RPMI7951 (cell line): ENCODE measurements at places on chromosomes 7 and 10. TPM values are rescaled to one million over a fixed set of nuclear protein-coding genes. Genes with fewer than 3 reads are reported as not detected.

FAM13C gene
- 3.4 and 4.1 TPM in 2 replicates for total RNA-seq

PWWP2B gene
- total RNA-seq = 4.7 and 5.2 TPM in 2 replicates

TRIL gene
- 6.4 and 7.1 TPM in 2 replicates for total RNA-seq

AGBL3 gene
- 0.98 and 3.5 TPM in 2 replicates for total RNA-seq

CCDC6 gene
- 11.4 and 13.2 TPM in 2 replicates for total RNA-seq

CYP3A7 gene
- not detected in 2 replicates for total RNA-seq

ABLIM1 gene
- total RNA-seq = 0.20 and 0.24 TPM in 2 replicates

EVX1 gene
- not detected in 2 replicates for total RNA-seq

BMPER gene
- 3.0 and 7.2 TPM in 2 replicates for total RNA-seq

- peak; percentile 85 for DNase-seq
Observed at GRCh38 chr7:130350945-130351790, 6.6 kb downstream of the CPA5 start.

GRCh38 chr7:36916116-36916515 lies 191.8 kb upstream of the AOAH start:
- no peak for DNase-seq

GRCh38 chr7:13179775-13180523 lies 492.5 kb downstream of the ARL4A start:
- peak; percentile 6 for DNase-seq

GRCh38 chr10:93337309-93337721 lies 144.8 kb downstream of the MYOF start:
- DNase-seq = no peak

DNA sequence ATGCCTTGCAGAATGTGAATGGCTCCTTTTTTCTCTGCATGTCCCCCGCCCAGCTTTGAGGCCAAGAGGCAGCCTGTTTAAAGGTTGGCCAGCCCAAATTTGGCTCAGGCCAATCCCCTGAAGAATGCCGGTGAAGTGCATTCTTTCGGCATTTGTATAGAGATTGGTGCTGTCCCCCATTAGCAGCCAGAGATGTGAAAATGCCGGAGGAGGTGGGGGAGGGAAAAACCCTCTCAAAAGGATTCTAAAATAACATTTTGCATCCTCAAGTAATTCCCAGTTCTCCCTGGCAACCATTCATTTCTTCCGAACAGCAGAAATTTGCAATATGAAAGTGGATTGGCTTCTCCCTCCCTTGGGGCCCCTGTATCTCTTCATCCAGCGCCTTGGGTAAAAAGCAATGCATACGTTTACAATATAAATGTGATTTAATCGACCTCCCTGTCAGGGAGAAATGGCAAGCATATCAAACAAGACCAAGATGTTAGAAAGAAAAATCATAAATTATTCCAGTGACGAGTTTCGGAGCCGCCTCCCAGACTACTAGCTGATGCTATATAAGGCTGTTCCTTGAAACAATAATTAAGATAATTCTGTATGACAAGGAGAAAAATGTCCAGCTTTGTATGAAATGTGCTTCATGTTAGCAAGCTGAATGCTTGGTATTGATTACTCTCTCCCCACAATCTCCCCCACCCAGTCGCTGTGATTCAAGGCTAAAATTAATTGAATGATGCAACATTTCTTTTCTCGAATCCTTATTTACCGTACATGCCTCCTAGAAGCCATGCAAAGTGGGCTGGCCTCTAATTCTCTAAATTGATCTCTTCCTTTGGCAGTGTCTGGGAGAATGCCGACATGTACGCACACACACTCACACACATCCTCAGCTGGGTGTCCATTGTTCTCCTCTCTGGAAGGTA lies 323.7 kb downstream of the RPS24 start:
- DNase-seq = peak; percentile 32

DNA sequence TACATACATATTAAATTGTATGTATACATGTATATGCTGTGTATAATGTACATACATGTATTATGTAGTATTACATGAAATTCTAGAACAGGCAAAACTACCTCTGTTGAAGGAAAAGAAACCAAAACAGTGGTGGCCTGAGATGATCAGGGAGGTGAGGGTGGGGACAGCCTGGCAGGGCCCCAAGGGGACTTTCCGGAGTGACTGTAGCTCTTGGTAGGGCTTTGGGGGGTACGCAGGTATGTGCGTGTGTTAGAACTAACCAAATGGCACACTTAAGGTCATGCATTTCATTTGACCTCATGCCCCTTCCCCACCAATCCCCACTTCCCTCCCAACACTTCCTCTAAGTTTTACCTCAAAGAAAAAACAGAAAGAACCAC lies 31.3 kb downstream of the CTBP2 start:
- no peak for DNase-seq

- DNase-seq = no peak
Observed at GRCh38 chr10:11535346-11535959, 76.0 kb downstream of the USP6NL start.

- DNase-seq = no peak
Observed at GRCh38 chr7:2069472-2069860, 163.3 kb downstream of the MAD1L1 start.

- DNase-seq = no peak
Observed at GRCh38 chr10:878333-878759, 53.2 kb downstream of the LARP4B start.

- DNase-seq = peak; percentile 75
Observed at GRCh38 chr10:3554121-3554522, 230.9 kb downstream of the KLF6 start.

- DNase-seq = no peak
Observed at GRCh38 chr7:73470208-73470607, 36.6 kb downstream of the FZD9 start.

DNA sequence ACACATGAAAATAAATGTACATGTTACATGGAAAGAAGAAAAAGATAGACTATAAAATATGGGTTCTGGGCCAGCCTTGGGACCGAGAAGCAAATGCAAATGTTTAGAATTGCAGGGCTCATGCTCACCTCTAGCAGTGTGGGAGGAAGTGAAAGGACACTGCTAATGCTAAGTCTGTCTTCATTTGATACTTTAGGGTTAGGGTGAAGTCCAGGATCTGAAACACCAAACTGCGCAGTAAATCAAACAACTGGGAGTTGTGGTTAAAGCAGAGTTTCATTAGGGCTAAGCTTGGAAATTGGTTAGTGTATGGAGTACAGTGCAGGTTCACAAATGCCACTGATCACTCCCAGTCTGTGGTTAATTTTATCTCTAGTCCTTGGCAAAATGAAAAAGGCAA lies 73.2 kb upstream of the PDK4 start:
- DNase-seq = no peak

DNA sequence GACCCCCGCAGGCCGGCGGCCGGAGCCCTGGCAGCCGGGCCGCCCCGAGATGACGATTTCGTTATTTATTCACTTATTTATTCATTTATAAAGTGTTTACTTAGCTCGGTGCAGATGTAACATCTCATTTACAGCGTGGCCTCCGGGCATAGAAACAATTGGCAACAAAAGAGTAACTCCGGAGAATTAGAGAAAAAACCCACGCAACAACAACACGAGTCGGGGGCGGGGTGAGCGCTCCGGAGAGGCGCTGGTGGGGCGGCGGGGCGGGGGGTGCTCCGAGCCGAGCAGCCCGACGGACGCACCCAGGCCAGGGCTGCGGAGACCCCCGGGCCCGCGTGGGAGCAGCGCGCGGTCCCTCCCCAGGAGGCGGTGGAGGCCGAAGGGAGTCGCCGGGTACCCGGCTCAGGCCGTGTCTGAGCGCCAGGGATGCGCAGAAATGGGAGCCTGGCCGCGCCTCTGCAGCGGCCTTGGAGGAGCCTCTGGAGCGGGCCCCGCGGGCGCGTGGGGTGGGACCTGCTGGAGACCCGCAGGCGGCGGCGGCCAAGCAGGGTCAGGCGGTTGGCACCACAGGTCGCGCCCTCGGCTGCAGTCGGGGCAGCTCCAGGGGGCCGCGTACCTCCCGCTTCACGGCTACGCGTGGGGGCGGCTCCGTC lies 14.3 kb downstream of the UNCX start:
- DNase-seq = no peak

- no peak for DNase-seq
Observed at GRCh38 chr7:78081888-78082287, 283.3 kb downstream of the PHTF2 start.

DNA sequence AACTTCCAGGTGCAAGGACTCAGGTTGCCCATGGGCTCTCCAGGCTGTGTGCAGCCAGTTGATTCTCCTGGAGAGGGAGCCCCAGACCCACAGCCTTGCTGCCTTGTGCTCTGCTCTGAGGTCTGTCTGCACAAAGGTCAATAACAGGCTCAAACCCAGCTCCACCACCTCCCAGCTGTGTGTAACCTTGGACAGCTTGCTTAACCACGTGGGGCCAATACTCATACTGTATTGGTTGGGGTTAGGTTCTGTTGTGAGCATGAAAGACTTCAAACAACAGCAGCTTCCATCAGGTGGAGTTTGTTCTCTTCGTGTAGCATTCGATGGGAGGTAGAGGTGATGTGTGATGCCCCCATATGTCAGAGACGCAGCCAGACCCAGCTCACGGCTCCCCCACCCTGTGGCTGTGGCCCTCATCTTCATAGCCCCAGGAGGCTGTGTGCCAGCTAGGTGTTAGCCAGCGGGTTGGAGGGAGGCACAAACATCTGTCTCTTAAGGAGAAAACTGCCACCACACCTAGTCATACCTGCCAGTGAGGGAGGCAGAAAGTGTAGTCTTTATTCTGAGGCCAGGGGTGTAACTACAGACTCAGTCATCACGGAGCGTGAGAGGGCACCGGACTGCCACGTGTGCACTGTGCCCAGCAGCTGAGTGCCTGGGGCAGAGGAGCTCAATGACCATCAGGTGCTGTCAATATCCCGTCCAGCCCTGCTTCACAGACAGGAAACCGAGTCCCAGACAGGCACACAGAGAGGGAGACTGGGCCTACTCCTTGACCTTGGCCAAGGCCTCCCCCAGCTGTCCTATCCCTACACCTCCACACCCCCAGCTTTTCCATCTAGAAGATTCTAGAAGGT lies 8.1 kb upstream of the POLD2 start:
- DNase-seq = no peak

DNA sequence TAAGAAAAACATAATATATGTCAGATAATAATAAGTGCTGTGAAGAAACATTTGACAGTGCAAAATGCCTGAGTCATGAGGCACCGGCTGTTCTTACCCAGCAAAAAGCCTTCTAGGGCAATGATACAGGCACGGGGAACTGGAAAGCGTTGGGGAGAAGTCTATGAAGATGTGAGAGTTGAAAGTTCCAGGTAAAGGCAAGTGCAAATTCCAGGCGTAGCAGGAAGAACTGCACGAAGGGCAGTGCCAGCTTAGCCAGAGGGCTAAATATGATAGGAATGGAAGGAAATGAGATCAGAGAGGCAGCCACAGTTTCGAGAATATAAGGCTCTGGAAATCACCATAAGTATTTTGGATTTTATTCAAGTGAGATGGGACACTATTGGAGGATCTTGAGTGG lies 87.0 kb downstream of the IPMK start:
- DNase-seq = peak; percentile 11

GRCh38 chr10:59894114-59894513 lies 12.2 kb downstream of the CCDC6 start:
- peak; percentile 29 for DNase-seq

DNA sequence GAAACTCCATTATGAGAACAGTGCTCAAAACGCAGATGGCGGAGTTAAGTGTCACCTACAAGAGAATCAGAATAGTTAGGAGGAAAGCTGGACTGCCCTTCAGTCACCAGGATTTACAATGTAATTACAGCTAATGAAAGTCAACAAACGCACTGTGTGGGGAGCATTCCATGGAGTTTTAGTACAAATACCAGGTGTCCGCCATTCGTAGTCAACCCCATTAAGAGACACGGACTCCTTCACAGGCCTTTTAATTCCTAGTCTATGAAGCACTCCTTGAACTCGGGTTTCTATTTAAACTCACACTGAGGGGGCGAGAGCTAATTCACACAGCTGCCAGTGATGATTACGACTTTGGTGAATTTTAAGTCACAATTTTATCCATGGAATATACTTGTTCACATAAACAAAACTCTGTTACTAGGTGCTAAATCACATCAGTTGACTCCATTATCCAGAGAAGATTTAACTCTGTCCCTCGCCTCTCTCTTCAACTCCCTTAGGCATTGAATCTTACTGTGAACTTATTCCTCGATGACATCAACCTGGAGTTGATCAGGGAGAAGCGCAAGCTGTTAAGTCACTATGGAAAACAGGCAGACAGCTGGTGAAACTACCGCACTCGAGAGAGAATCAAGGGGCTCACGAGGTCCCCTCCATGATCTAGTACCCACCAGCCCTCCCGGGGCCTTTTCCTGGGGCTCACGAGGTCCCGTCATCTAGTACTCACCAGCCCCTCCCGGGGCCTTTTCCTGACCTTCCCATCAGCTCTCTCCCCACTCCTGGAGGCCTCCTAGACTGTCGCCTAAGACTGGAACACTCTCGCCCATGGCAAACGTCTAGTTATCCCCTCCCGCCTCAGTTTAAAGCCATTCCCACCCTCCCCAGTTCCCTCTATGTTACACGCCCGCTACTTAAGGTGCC lies 1.5 kb downstream of the ZFAND2A start:
- no peak for DNase-seq

DNA sequence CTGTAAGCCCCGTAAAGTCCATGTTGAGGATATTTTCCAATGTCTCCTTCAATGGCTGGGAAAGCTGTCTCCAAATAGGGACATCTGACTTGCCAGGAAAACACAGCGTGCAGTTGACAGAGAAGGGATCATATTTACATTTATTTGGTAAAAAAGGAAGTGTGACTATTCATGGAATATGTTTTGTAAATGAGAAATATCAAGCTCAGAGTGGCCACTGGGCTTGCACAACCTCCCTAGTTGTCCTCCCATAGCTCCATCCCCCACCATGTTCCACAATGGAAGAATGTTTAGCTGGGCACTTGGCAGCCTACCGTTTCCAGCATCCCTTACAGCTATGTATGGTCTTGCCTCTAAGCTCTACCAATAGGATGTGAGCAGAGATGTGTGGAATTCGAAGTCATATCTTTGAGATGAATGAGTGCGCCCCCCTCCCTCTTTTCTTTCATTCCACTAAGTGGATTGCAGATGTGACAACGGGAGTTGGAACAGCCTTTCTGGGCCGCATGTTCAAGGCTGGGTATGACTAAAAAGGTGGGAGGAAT lies 306.6 kb upstream of the ZMIZ1 start:
- no peak for DNase-seq

DNA sequence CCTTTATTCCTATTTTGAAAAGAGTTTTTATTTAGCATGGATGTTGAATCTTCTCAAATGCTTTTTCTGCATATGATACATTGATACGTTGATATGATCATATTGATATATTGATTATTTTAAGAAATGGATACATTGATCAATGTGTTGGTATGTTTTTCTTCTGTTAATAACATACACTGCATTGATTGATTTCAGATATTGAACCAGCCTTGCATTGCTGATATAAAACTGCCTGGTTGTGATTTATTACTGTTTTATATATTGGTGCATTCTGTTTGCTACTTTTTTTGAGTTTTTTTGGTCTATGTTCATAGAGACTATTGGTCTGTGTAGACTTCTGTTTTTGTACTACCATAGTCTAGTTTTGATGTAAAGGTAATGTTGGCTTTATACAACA lies 26.8 kb upstream of the RABGEF1 start:
- no peak for DNase-seq

GRCh38 chr7:33556472-33556871 lies 348.9 kb upstream of the BMPER start:
- DNase-seq = no peak

GRCh38 chr7:36962367-36962766 lies 238.1 kb upstream of the AOAH start:
- no peak for DNase-seq
